ENCODE measurements at places on chromosomes 1 and 21.

- no peak for DNase-seq
Measured at GRCh38 chr1:34549199-34549598, 205.6 kb upstream of the GJB5 start.

DNA sequence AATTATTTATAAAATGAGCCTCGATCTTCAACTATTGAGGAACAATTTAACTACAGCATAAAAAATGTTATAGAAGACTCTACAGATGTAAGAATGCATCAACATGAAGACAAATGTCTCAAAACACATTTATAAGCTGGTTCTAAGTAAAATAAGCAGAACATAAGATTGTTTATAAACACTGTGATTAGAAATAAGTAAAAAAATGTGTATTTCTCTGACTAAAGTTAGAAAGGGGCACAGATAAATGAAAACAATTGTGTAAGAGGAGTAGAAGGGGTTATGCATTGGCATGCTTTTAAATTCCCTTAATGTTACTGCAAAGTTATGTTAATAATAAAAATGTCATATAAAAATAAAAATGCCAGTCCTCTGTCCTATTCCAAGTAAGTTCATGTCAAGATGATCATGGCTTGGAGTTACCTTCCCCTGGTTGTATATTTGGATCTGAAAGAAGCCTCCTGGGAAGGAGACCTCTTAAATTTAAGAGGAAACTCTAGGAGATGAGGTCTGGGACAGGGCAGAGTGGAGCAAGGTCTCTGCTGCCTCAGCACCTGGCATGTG lies 70.2 kb upstream of the FAM20B start:
- DNase-seq = no peak

DNA sequence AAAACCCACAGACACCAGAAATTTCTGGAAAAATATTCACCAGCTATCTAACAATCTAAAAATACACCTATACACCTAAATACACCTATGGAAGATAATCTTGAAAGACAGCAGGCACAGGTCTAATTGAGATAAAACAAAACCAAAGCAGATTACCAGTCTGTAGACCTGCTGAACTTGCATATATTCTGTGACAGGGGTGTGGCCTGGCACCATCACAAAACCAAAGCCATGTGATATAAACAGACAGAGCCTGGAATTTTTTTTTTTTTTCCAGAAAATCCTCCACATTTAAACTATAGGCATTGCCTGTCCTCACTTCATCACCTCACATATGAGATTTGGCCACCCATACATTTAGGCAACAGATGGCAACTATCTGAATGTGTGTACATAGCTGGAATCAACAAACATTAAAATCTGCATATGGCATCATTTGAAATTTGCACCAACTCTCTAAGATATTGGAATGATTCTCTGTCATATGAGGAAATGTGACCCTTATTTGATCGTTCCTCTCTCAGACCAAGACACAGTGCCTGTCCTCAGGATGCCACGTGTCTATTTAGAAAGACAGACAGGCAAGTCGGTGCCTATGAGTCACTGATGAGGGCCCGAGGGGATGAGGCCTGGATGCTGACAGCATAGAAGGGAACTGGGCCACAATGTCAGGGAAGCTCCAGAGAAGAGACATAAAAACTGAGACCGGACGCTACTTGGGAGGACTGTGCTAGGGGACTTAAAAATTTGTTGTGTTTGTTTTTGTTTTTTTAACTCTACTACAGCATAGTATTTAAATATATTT lies 32.6 kb downstream of the NMNAT2 start:
- no peak for DNase-seq

DNA sequence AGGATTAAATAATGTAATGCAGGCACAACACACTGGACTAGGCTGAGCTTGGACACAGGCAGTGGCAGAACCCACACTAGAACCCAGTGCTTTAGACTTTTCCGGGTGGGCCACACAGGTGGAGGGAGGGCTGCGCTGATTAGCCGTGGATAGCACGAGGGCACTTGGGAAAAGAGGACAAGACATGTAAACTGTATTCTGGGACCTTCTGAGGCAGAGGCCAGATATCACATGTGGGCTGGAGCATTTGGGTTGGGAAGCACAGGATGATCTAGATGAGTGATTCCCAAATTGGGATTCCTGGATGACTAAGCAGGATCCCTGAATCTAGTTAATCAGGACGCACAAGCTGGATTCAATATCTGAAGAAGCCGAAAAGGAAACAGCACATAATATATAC lies 20.3 kb upstream of the A3GALT2 start:
- DNase-seq = no peak

- DNase-seq = no peak
Measured at GRCh38 chr1:87220993-87221392, 107.7 kb upstream of the LMO4 start.

Data from left hindlimb (tissue), 1 donor.